Colonic mucosa (tissue), 4 donors: ENCODE measurements at places on chromosomes 4 and X.
A peak's percentile ranks its signal among the peaks of the same experiment; 100 is the strongest.

GRCh38 chr4:70936200-70936787 is 34.1 kb downstream of the MOB1B start:
- no peaks in the 10 kb centered on the region for H3K27me3 ChIP-seq
- H3K36me3 ChIP-seq: no peaks in the 10 kb centered on the region
- H3K4me1 ChIP-seq: no peaks in the 10 kb centered on the region
- DNase-seq: no peak

GRCh38 chrX:150362599-150363481 is at the start of gene MAMLD1:
Gene MAMLD1 (plus strand): TSS chrX:150363317. CDS start chrX:150445517, 82,200 bp downstream.
- H3K27ac ChIP-seq: peak within 1 kb of the TSS; percentile 67
- peaks cover 30% of the 10 kb centered on the region for H3K27me3 ChIP-seq
- H3K4me1 ChIP-seq: no peaks in the 10 kb centered on the region
- no peaks in the 10 kb centered on the region for H3K36me3 ChIP-seq

GRCh38 chr4:20895988-20896387 is 195.7 kb downstream of the PACRGL start:
- no peaks in the 10 kb centered on the region for H3K4me1 ChIP-seq
- DNase-seq: no peak
- no peak overlapping the region for H3K4me3 ChIP-seq
- no peak overlapping the region for H3K27ac ChIP-seq

GRCh38 chr4:38383646-38384121 is 280.3 kb upstream of the KLF3 start:
- H3K4me1 ChIP-seq: peaks cover 8% of the 10 kb centered on the region
- H3K27ac ChIP-seq: no peak overlapping the region
- no peak overlapping the region for H3K4me3 ChIP-seq
- no peak for DNase-seq
- H3K36me3 ChIP-seq: no peaks in the 10 kb centered on the region

- no peaks in the 10 kb centered on the region for H3K27me3 ChIP-seq
- peak; percentile 81 for DNase-seq
- no peak overlapping the region for H3K4me3 ChIP-seq
- H3K36me3 ChIP-seq: no peaks in the 10 kb centered on the region
- H3K4me1 ChIP-seq: no peaks in the 10 kb centered on the region
Observed at GRCh38 chr4:55321707-55322264, 24.3 kb upstream of the SRD5A3 start.

- no peaks in the 10 kb centered on the region for H3K36me3 ChIP-seq
- H3K4me3 ChIP-seq: no peak overlapping the region
- H3K27ac ChIP-seq: no peak overlapping the region
- no peaks in the 10 kb centered on the region for H3K4me1 ChIP-seq
- H3K27me3 ChIP-seq: no peaks in the 10 kb centered on the region
- no peak for DNase-seq
Observed at GRCh38 chr4:154519214-154519613, 27.6 kb upstream of the DCHS2 start.

DNA sequence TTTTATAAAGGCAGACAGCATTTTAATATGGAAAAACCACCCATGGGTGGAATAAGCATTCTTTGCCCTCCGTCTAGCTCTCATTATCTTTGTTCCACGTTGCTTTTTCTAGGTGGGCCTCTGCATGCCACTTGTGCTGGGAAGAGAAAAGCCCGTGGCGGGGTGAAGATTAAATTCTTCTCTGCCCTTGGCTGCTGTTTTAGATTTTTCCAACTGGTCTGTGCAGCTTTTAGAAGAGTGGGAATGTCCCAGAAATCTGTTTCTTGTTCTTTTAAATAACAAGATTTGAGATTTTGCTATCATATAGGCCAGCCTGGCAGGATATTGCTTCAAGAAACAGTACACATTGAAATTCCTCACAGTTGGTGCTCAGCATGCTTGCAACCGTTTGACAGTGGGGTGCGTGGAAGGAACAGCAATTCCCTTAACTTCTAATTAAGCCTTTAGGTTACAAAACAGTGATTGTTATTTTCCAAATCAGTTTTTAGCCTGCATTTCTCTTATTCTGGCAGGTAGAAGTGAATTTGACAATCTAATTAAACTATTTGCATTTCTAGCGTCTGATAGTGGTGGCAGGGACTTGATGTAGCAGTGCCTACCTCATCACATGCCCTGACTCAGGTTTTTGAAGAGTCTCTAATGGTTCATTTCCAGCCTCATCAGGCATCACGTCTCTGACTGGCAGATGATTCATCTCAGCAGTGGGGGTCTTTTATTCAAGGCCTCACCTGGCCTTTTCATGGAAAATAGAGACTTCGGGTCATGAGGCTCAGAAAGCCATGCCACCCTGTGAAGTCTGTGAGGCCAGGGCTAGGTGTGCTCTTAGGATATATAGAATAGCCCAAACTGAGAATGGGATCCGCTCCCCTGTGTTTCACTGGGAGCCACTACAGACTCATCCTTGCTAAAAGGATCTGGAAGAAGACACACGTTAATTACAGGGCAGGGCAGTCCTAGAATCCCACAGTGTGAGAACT is 50.8 kb downstream of the PPEF1 start:
- peaks cover 8% of the 10 kb centered on the region for H3K27me3 ChIP-seq
- H3K4me3 ChIP-seq: no peak overlapping the region
- no peak overlapping the region for H3K27ac ChIP-seq
- no peaks in the 10 kb centered on the region for H3K4me1 ChIP-seq
- DNase-seq: no peak
- no peaks in the 10 kb centered on the region for H3K36me3 ChIP-seq

GRCh38 chr4:71095545-71095944 is 102.1 kb downstream of the DCK start:
- peaks cover 4% of the 10 kb centered on the region for H3K4me1 ChIP-seq
- no peak overlapping the region for H3K27ac ChIP-seq
- H3K4me3 ChIP-seq: no peak overlapping the region
- DNase-seq: no peak

GRCh38 chr4:70508801-70509200 is 9.6 kb upstream of the AMTN start:
- H3K36me3 ChIP-seq: no peaks in the 10 kb centered on the region
- H3K27me3 ChIP-seq: no peaks in the 10 kb centered on the region
- no peak overlapping the region for H3K4me3 ChIP-seq
- DNase-seq: no peak
- no peaks in the 10 kb centered on the region for H3K4me1 ChIP-seq
- H3K27ac ChIP-seq: no peak overlapping the region

DNA sequence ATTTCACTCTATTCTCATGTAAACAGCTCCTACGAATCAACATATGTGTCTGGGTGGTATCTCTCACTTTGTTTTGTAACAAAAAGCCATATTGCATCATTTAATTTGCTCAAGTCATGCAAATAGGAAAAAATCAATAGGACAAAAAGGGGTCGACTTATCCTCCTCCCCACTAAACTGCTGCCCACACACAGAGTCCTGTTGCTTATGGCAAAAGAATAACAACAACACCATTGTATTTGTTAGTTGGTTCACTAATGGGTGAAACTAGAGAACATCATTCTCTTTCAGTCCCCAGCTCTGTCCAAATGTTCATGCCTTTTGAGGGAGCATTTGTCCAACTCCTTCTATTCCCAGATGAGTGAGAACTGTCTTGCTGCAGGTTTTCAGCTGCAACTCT is 2.1 kb downstream of the HHIP start:
- no peaks in the 10 kb centered on the region for H3K4me1 ChIP-seq
- H3K36me3 ChIP-seq: no peaks in the 10 kb centered on the region
- H3K4me3 ChIP-seq: no peak overlapping the region
- DNase-seq: no peak
- H3K27me3 ChIP-seq: peaks cover 25% of the 10 kb centered on the region

DNA sequence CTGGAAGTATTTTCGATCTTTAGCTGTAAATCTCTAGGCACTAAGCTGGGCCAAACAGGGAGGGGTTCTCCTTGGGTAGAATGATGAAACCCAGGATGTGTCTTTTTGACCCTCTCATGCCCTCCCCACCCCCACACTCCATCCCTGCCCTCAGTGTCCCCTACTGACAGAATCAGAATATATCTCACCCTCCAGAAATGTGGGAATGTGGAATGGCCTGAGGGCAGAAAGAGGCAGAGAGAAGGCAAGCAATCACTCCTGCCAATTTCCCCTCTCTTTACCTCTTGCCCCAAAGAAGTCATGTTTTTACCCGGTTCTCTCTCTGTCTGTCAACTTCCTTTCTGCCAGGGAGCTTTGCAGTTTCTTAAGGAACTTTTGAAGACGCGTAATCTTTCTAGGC is 34.4 kb downstream of the RAP2C start:
- H3K27me3 ChIP-seq: no peaks in the 10 kb centered on the region
- H3K4me1 ChIP-seq: no peaks in the 10 kb centered on the region
- no peaks in the 10 kb centered on the region for H3K36me3 ChIP-seq
- H3K4me3 ChIP-seq: no peak overlapping the region
- H3K27ac ChIP-seq: no peak overlapping the region

- no peak overlapping the region for H3K27ac ChIP-seq
- H3K27me3 ChIP-seq: no peaks in the 10 kb centered on the region
- H3K4me3 ChIP-seq: no peak overlapping the region
- no peak for DNase-seq
Observed at GRCh38 chr4:88865466-88865865, 167.8 kb upstream of the NAP1L5 start.

- H3K27ac ChIP-seq: no peak overlapping the region
- DNase-seq: no peak
- no peaks in the 10 kb centered on the region for H3K27me3 ChIP-seq
- no peak overlapping the region for H3K4me3 ChIP-seq
- no peaks in the 10 kb centered on the region for H3K36me3 ChIP-seq
Observed at GRCh38 chrX:40035726-40036125, 62.0 kb downstream of the BCOR start.

DNA sequence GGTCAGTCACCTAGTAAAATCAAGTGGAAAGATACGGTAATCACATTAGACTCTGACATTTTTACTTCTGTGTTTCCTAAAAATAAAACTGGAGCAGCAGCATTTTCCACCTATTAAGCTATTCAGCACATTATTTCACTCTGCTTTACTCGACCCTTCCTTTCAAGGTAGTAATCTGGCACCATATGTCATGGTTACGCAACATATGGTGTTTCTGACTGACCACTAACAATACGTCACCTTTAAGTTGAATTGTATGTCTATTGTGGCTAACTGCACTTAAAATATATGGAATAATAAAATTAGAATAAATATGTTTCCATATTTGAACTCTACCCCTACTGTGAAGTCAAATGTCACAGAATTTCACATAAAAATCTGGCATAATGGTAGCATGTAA is 168.8 kb downstream of the CDS1 start:
- no peak overlapping the region for H3K4me3 ChIP-seq
- H3K4me1 ChIP-seq: no peaks in the 10 kb centered on the region
- DNase-seq: no peak
- H3K27ac ChIP-seq: no peak overlapping the region
- H3K27me3 ChIP-seq: no peaks in the 10 kb centered on the region

- H3K4me3 ChIP-seq: no peak overlapping the region
- no peaks in the 10 kb centered on the region for H3K27me3 ChIP-seq
- peaks cover 4% of the 10 kb centered on the region for H3K36me3 ChIP-seq
Observed at GRCh38 chr4:122309988-122310626, 68.7 kb upstream of the ADAD1 start.

GRCh38 chr4:107035819-107036583 is at the start of gene DKK2:
Gene DKK2 (minus strand): TSS chr4:107036313. CDS start chr4:107035591, 722 bp downstream.
- no peak for DNase-seq
- no peak within 1 kb of the TSS for H3K27ac ChIP-seq
- H3K4me3 ChIP-seq: peak within 1 kb of the TSS; percentile 17

DNA sequence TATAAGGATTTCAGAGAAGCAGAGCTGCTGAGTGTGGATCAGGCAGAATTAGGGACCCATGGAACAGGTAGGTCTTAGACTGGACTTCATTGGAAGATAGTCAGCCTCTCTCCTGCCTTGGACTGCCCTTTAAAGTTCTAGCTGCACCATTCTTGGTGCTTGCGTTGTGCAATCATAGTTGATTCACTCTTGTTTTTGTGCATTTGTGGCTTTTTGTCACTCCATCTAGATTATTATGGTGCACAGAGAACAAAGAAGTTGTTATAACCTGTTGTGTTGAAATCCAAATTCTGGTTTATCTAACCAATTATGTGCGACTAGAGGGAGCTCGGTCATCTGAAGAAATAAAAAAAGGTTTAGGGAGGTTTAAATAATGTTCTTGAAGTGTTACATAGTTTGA is 59.3 kb downstream of the JADE1 start:
- no peaks in the 10 kb centered on the region for H3K36me3 ChIP-seq
- no peaks in the 10 kb centered on the region for H3K27me3 ChIP-seq
- H3K4me3 ChIP-seq: no peak overlapping the region

GRCh38 chrX:139508099-139508498 is 22.4 kb upstream of the F9 start:
- DNase-seq: no peak
- H3K27me3 ChIP-seq: no peaks in the 10 kb centered on the region
- no peak overlapping the region for H3K27ac ChIP-seq
- no peak overlapping the region for H3K4me3 ChIP-seq
- H3K36me3 ChIP-seq: no peaks in the 10 kb centered on the region

GRCh38 chrX:15017491-15017890 is 144.3 kb downstream of the MOSPD2 start:
- DNase-seq: no peak
- H3K27ac ChIP-seq: no peak overlapping the region
- H3K36me3 ChIP-seq: no peaks in the 10 kb centered on the region
- H3K4me3 ChIP-seq: no peak overlapping the region

GRCh38 chr4:93313197-93313596 is 515.4 kb upstream of the ATOH1 start:
- no peak overlapping the region for H3K4me3 ChIP-seq
- no peaks in the 10 kb centered on the region for H3K4me1 ChIP-seq
- no peak overlapping the region for H3K27ac ChIP-seq
- DNase-seq: no peak
- no peaks in the 10 kb centered on the region for H3K27me3 ChIP-seq

- H3K4me1 ChIP-seq: no peaks in the 10 kb centered on the region
- DNase-seq: no peak
- H3K4me3 ChIP-seq: no peak overlapping the region
- no peak overlapping the region for H3K27ac ChIP-seq
- H3K27me3 ChIP-seq: no peaks in the 10 kb centered on the region
Observed at GRCh38 chr4:82136161-82136801, 237.5 kb downstream of the HNRNPD start.

DNA sequence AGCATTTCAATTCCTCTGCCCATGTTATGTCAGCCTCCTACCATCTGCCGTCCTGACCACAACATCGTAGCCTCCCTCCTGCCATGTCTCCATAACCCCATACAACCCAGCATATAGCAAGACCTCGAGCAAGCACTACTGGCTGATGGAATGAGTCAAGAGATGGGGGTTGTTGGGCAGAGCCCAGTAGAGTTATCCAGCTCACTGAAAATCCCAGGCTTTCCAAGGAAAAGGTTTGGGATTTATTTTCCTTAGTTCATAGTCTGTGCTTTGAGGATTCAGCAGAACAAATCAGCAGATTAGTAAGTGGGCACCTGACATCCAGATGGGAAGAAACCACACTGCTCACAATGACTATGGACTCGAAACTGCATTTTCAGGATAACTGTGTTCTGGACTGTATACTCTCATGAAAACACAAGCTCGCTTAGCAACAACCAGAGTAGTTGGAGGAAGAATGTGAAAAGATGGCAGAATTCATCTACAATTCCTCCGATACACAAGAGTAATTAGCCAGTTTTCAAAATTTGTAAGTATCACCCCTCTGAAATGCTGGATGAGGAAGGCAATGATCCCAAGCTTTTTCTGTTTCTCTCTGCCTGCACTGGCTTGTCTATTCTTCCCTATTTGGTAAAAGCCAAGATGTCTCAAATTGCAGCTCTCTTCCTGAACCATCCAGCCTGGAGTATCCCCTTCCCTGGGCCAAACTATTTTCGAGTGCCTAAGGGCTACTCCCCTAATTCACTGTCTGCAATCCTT is 186.2 kb upstream of the TBL1X start:
- H3K4me1 ChIP-seq: no peaks in the 10 kb centered on the region
- H3K27ac ChIP-seq: no peak overlapping the region
- no peaks in the 10 kb centered on the region for H3K36me3 ChIP-seq

- no peak overlapping the region for H3K4me3 ChIP-seq
- peaks cover 7% of the 10 kb centered on the region for H3K4me1 ChIP-seq
- H3K27ac ChIP-seq: no peak overlapping the region
Observed at GRCh38 chr4:78706302-78706701, 69.8 kb upstream of the BMP2K start.

- no peaks in the 10 kb centered on the region for H3K4me1 ChIP-seq
- no peak for DNase-seq
- no peaks in the 10 kb centered on the region for H3K36me3 ChIP-seq
Observed at GRCh38 chrX:10393899-10394298, 226.5 kb downstream of the MID1 start.
